ENCODE measurements at places on chromosomes 2 and 18. TPM values are rescaled to one million over a fixed set of nuclear protein-coding genes. Genes with fewer than 3 reads are reported as not detected.

The PCARE gene
- total RNA-seq, result 0.32 TPM

The MOGAT1 gene
- total RNA-seq, result not detected

The AQP12B gene
- total RNA-seq, result not detected

The NT5C1B gene
- not detected for total RNA-seq

The CABLES1 gene
- 9.7 TPM for total RNA-seq

The COL6A3 gene
- total RNA-seq, result 9.1 TPM

The DPP4 gene
- 19.6 TPM for total RNA-seq

The SCN2A gene
- total RNA-seq, result 0.56 TPM

The OSR1 gene
- 2.5 TPM for total RNA-seq

The POTEJ gene
- not detected for total RNA-seq

The SERPINB7 gene
- 4.5 TPM for total RNA-seq

The FEV gene
- total RNA-seq, result not detected

The PLEKHH2 gene
- 0.24 TPM for total RNA-seq

The CYP27A1 gene
- total RNA-seq, result 16.5 TPM

The EVA1A gene
- 3.2 TPM for total RNA-seq

The PIEZO2 gene
- total RNA-seq, result 10.7 TPM

The TAF4B gene
- 1.8 TPM for total RNA-seq

The RGPD3 gene
- 0.16 TPM for total RNA-seq

The EMX1 gene
- total RNA-seq, result not detected

The RFX8 gene
- 7.6 TPM for total RNA-seq

The FKBP1B gene
- 2.4 TPM for total RNA-seq

The ZNF514 gene
- total RNA-seq, result 12.3 TPM

The APOB gene
- not detected for total RNA-seq

The ITGA4 gene
- total RNA-seq, result 31.9 TPM

The CDK5R2 gene
- 0.45 TPM for total RNA-seq

The C2orf92 gene
- total RNA-seq, result 4.9 TPM

The SIX2 gene
- 68.8 TPM for total RNA-seq

The SPC25 gene
- not detected for total RNA-seq

The SNTG2 gene
- total RNA-seq, result not detected
